Activated CD8-positive, alpha-beta memory T cell treated with anti-CD3 and anti-CD28 coated beads, Interleukin-2, amount 50 U/mL, for 48 hours (primary cell): ENCODE measurements at places on chromosomes 3 and 15.
A peak's percentile ranks its signal among the peaks of the same experiment; 100 is the strongest.

- no peak for DNase-seq
These were observed 273.9 kb downstream of the PDCD6IP start for GRCh38 chr3:34072297-34072696.

GRCh38 chr15:67063689-67064606 is 1.5 kb upstream of the SMAD3 start:
- no peak for DNase-seq

- peak; percentile 29 for DNase-seq
These were observed 46.9 kb upstream of the FGD5 start for GRCh38 chr3:14771593-14772497.

DNA sequence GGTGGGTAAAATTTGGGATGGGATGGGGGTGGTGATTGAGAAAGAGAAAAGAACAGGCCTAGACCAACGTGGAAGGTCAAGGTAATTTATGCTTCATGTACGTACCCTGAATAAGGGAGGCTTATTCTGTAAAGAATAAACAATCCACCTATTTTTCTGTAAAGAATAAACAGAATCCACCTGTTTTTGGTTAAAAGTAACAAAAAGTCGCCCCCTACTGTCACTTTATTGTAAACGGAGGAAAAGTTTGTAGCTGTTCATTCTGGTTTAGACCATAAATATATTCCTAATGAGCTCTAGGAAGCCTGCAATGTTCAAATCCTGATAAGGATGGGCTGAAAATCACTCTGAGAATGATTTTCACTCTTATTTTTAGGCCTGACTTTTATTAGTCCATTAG is 23.5 kb upstream of the SQOR start:
- no peak for DNase-seq

DNA sequence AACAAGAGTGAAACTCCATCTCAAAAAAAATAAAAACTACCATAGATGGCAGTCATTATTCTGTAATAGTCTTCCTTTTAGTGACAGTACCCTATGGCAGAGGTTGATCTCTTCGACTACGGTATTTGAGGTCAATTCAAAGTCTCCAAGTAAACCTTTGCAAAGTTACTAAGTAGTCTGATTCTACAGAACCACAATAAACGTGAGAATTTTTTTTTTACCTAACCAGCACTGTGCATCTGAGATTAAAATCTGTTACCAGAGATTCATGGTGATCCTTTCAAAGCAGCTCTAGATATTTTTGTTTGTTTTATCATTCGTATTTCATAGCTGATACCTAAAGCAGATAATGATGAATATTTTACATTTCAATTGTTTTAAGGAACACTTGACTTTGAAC is 86.6 kb upstream of the CHD2 start:
- no peak for DNase-seq

GRCh38 chr3:121595765-121596406 is 2.7 kb downstream of the FBXO40 start:
- no peak for DNase-seq

- DNase-seq, result no peak
These were observed 84.6 kb upstream of the CDV3 start for GRCh38 chr3:133488785-133489367.

GRCh38 chr15:68578175-68578979 is 416 bp upstream of the CORO2B start:
- DNase-seq, result peak; percentile 67

DNA sequence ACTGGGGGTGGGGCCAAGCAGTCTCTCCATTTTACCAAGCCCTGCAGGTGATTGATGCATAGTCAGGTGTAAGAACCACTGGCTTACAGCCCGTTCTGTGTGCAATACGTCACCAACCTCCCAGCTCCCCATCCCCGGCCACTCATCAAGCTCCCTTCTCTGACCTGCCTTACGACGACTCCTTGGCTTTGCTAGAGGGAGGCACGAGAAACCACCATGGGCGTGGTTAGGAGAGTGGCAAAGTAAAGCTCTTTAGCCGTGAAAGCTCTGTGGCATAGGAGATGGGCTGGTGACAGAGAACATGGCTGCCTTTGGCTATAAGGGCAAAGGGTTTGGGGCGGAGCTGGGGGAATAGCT is 109.1 kb downstream of the BDH1 start:
- DNase-seq, result no peak

GRCh38 chr3:67655364-67656121 is 1.1 kb upstream of the SUCLG2 start:
- DNase-seq, result peak; percentile 82

GRCh38 chr3:197912741-197913476 is 37.1 kb upstream of the RPL35A start:
- no peak for DNase-seq

DNA sequence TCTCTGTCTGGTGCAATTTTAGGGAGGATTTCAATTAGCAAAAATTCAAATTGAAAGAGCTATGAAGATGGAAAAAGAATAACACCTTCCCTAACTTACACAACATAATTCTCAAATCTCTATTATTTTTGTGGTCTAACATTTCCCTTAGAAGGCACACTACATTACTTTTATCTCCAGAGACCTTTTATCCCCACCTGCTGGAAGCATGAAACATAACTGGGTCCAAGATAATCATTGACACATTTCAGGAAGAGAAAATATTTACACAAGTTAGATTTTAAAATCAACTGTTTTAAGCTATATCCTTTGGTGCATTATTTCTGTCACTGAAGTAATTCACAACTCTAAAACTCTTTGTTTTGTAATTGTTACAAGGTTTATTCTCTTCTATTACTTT is 779.5 kb downstream of the ROBO1 start:
- DNase-seq, result no peak

DNA sequence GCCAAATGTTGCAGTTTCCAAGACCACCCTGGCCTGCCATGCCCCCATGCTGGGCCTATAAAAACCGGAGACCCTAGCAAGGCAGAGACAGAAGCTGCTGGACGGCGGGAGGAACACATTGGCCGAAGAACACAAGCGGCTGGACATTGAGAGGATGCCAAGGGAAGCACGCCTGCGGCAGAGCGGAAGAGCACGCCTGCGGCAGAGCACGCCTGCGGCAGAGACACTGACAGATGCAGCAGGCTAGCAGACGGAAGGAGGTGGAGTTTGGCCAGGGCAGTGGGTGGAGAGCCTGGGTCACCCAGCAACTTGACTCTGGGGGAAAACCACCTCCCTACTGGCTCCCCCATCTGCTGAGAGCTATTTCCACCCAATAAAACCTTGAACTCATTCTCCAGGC is 322.3 kb upstream of the TBL1XR1 start:
- no peak for DNase-seq

DNA sequence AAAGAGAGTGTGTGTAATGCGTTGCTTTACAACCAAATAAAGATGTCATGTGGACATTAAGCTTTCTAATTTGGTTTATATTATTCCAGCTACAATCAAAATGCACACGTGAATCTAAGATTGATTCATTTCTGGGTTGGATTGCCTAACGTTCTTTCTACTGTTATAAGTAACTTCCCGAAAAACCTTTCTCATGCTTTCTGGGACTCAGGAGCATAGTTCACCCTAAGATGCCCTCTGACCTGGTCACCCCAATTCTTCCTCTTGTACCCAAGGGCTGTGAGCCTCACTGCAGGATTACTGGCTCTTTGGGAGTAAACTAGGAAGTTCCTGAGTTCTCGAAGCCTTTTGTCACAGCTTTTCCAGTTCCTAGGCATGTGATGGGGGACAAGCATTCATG is 12.7 kb upstream of the LMCD1 start:
- no peak for DNase-seq

GRCh38 chr3:160765211-160765610 is 9.2 kb downstream of the PPM1L start:
- no peak for DNase-seq

- no peak for DNase-seq
These were observed 26.9 kb downstream of the BFSP2 start for GRCh38 chr3:133426721-133427120.

GRCh38 chr3:126448136-126448892 is 27.4 kb downstream of the ZXDC start:
- DNase-seq, result no peak

DNA sequence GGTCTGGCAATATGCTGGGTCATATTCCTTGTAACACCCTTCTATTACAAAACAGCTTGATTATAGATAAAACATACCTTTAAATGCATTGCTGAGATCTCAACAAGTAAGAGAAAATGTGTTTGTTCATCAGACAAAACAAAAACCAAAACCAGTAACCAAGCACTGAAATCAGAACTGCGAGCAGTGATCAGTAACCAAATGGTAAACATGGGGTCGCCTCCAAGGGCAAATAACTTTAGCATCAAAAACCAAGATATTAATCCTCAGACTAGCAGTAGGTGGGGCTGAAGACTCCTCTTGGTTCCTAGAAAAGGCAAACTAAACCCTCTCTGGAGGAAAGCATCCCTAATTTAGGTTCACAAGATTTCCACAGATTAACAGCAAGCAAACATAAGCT is 6.6 kb upstream of the HESX1 start:
- no peak for DNase-seq

- DNase-seq, result no peak
These were observed 318.0 kb downstream of the GBE1 start for GRCh38 chr3:81443457-81443782.

GRCh38 chr3:112615989-112616731 is 24.8 kb downstream of the CCDC80 start:
- no peak for DNase-seq

- DNase-seq, result no peak
These were observed 390 bp upstream of the TLE3 start for GRCh38 chr15:70098153-70098460.

DNA sequence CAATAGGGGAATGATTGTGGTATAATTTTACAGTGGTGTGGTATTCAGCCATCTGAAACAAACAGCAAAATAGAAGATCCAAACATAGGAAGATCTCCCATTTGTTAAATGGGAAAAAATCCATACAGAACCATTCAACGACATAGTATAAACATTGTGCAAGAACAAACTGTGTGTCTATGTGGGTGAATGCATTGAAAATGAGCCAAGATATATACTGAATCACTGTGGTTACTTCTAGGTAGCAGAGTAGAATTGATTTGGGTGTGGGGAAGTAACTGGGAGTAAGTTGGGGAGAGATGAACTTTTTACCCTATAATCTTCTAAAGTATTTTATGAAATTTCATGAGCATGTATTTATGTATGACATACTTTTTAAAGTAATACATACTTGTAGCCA is 123.1 kb upstream of the UMPS start:
- DNase-seq, result no peak

DNA sequence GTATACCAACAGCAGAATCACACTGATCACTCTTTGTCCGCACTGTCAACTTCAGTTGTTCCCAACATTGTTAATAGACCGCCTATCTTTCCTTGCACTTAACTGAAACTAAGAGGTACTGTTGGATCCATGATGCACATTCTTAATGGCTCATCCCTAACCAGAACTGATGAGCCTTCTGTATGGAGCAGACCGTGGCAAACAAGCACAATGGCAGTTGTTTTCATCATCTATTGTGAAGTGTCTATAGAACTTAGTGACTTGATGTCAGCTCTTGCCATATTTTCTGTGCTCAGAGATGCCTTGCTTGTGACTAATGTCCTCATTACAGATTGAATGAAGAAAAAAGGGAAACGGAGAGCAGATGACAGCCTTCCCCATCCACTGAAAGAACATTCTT is 347.4 kb downstream of the NLGN1 start:
- DNase-seq, result no peak

DNA sequence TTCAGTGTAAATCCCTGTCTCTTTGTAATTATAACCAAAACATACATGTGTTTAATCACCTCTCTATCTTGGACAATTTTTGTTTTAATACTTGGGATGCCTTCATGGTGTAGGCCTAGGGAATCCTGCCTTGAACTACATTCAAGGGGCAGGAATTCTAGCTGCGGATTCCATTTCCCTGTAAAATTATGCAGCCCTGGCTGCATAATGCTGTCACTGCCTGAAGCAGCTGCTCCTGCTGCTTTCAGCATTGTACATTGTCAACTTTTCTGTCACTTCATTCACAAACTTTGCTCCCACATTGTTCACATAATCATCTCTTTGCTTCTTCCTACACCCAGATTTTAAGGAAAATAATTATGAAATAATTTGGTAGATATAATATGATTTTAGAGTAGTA is 638.7 kb downstream of the RBMS3 start:
- DNase-seq, result no peak

DNA sequence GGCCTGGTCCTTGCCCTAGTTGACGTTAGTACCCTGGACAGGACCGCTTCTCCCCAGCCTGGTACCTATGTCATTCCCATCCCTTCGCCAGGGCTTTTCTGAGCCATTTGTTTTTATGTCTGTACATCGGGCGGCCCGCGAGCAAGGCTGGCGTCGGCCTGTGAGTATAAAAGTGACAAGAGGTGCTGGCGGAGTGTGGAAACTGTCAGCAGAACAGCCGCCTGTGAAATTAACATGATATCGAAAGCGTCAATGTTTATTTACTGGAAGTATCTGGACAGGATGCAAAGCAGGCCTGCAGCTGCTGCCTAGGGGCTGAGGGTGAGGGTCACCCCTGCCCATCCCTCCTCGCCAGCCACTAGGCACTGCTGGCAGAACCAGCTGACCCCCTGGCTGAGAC is 33.4 kb downstream of the LINGO1 start:
- DNase-seq, result no peak

GRCh38 chr15:101004986-101005747 is 86.0 kb downstream of the LRRK1 start:
- DNase-seq, result peak; percentile 28

DNA sequence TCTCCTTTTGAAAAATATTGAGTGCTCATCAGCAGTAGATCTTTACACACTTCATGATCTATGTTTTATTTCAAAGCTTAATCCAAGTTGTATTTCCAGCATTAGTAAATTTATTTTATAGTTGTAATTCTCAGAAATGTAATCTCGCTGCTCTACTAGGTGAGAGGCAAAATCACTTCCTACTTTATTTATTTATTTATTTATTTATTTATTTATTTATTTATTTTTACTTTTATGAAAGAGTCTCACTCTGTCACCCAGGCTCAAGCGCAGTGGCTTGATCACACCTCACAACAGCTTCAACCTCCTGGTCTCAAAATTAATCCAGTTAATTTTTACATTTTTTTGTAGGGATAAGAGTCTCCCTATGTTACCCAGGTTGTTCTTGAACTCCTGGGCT is 127.9 kb downstream of the CHL1 start:
- DNase-seq, result no peak

DNA sequence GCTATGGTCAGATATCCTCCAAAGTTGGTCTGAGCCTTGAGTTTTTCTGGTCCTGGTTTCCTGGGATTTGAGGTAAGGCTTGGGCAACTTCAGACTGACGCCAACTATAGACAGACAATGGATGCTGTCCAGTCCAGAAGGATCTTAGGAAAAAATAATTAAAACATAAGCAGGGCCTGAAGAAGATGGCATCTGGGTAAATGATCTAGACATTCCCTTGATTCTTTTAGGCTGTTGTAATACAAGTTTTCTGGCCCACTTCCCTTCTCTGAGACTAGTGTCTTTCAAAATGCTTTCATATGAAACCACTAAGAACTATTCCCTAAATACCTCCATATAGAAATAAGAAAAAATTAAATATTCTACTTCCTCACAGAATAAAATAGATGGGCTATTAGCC is 47.7 kb upstream of the PLXND1 start:
- no peak for DNase-seq

- DNase-seq, result no peak
These were observed 6.3 kb downstream of the CAV3 start for GRCh38 chr3:8739757-8740504.

GRCh38 chr3:149599236-149599635 is 58.6 kb downstream of the WWTR1 start:
- no peak for DNase-seq
